Spleen (tissue), 13 donors: ENCODE measurements at places on chromosomes 11 and 22. TPM values are rescaled to one million over a fixed set of nuclear protein-coding genes. Genes with fewer than 3 reads are reported as not detected.

The OR8A1 gene
- not detected for total RNA-seq

The LUZP2 gene
- 0.40 TPM for total RNA-seq

The BAD gene
- 49.3 TPM for total RNA-seq

The MS4A4E gene
- 25.4 TPM for total RNA-seq

The OR51A4 gene
- total RNA-seq, result not detected

The RFPL3 gene
- not detected for total RNA-seq

The SLC5A12 gene
- 0.54 TPM for total RNA-seq

The FIBP gene
- total RNA-seq, result 78.6 TPM

The ZNF214 gene
- 0.59 TPM for total RNA-seq

The LMO2 gene
- total RNA-seq, result 63.5 TPM

The OR51B2 gene
- total RNA-seq, result not detected

The B4GALNT4 gene
- total RNA-seq, result not detected

The USP35 gene
- total RNA-seq, result 5.7 TPM

The KCTD14 gene
- total RNA-seq, result 0.40 TPM

- no peak for DNase-seq
Observed at GRCh38 chr11:45250035-45250718, 36.0 kb downstream of the SYT13 start.

DNA sequence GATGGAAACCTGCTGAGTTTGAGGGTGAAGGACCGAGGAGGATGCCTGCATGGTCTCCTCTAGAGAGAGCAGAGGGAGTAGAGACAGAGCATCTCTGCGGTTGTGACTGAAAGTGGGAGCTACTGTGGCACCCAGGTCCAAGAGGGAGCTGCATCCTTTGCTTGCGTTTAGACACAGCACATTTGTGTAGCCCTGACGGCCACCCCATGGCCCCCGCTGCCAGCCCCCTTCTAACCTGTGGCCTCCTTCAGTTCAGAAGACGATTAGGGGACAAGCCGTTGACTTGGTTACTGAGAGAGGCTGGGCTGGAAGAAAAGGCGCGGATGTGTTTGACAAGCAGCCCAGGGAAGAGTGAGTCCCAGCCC lies 690.9 kb downstream of the BRD1 start:
- DNase-seq, result peak; percentile 65

- DNase-seq, result no peak
Observed at GRCh38 chr11:116481126-116481675, 291.6 kb downstream of the BUD13 start.

DNA sequence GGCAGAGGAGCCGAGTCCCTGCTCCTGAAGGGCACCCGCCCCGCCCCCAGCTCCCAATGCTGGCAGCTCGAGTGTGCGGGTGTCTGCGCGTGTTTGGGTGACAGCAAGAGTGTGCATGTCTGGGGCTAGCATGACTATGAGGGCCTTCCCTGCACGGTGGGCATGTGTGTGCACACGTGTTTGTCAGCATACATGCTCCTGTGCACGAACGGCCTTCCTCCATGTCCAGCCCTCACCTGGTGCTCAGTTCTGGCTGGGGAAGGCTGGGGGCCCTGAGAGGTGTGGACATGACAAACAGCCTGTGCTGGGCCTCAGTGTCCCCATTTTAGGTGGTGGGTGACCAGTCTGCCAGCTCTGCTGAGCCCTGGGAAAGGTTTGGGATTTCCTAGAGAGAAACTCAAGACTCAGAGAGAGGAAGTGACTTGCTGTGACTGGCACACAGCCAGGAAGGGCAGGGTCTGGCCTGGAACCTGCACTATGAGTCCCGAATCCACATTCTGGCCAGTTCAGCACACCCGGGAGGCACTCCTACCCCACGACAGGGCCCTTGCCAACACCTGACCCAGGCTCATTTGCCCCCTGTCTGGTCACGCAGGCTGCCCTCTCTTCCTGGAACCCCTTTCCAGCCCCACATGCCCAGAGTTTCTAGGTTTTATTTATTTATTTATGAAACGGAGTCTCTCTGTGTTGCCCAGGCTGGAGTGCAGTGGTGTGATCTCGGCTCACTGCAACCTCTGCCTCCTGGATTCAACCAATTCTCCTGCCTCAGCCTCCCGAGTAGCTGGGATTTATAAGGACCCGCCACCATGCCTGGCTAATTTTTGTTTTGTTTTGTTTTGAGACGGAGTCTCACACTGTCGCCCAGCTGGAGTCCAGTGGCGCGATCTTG lies 3.3 kb upstream of the SHISA8 start:
- DNase-seq, result peak; percentile 88

- DNase-seq, result no peak
Observed at GRCh38 chr11:7347611-7348431, 96.1 kb downstream of the SYT9 start.

GRCh38 chr22:39920134-39920743 lies 19.4 kb downstream of the GRAP2 start:
- DNase-seq, result no peak

DNA sequence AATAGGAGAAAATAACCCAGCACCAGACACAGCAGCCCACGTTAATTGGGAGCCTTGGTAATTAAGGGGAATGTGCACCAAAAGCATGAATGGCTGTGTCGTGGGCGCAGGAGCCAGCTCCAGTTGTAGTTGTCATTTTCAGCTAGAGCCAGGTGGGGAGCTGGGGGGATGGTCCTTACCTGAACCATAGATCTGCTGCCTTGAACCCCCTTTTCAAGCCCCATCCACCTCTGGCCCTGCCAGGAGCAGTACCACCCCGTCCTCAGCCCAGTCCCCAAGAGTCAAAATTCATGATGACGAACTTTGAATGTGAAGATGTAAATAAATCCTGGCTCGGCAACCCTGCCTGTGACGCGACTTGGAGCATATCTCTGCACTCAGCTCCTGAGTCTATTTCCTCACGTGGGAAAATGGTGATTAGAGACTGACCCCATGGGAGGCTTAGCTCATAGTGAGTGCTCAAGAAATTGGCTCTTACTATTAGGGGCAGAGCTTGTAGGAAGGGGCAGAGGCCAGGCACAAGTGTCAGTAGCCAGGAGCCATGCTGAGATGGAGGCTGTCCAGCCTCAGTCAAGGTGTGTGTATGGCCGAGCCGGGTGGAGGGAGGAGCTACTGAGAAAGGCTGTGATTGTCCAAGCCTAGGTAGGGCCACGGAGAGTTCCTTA lies 794 bp upstream of the FXYD6 start:
- no peak for DNase-seq

GRCh38 chr11:10695833-10696232 lies 2.3 kb upstream of the IRAG1 start:
- DNase-seq, result no peak

- peak; percentile 31 for DNase-seq
Observed at GRCh38 chr11:119491753-119492510, 69.0 kb upstream of the THY1 start.

DNA sequence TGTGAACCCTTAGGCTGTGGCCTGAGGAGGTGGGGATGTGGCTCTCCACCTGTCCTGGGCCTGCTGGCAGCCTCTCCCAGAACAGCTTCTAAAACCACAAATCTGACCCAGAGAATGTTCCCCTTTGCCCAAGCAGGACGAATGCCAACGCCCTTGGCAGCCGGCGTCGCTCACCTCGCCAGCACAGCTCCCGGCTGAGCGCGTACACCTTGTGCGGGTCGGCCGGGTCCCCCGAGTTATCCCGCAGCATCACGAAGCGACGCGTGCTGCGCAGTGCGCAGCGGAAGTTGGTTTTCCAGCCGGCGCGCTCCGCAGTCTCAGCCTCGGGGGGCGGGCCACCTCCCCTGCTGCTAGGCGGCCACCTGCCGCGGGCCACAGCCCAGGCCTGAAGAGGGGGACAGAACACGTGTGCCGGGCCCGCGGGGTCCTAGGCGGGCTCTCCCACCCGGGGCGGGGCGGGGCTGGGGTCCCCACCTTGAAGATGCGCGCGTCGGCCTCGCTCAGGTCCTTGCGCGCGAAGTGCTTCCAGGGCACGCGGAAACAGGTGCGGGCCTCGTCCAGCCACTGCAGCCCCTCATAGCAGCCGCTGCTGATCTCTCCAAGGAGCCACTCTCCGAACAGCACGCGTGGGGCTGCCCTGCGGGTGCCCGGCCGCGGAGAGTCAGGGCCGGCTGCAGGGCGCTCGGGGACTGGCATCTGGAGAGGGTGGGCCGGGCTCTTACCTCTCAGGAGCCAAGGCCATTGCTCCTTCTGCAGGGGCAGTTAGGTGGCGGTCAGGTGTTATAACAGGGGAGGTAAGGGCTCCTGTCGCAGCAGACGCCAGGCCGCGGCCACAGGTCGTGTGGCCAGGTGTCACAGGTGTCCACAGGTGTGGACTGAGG lies 887 bp downstream of the IRF7 start:
- DNase-seq, result peak; percentile 86

DNA sequence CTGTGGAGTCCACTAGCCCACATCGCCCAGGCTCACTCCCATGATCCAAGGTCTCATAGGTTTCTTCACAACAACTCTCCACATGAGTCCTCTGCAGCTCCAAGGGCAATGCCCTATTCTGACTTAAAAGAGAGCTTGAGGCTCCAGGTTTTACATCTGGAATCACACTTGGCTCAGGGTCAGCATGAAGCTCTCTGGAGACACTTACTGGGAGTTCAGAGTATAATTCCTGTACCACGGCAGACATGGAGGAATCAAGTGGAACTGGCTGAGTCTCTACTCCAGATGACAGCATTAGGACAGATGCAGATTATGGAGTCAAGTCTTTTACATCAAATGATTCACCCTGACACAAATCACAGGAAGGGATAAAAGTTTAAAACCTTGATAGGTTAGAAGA lies 11.4 kb downstream of the PRR14L start:
- DNase-seq, result no peak

- DNase-seq, result no peak
Observed at GRCh38 chr11:6427516-6427915, 8.6 kb upstream of the APBB1 start.

DNA sequence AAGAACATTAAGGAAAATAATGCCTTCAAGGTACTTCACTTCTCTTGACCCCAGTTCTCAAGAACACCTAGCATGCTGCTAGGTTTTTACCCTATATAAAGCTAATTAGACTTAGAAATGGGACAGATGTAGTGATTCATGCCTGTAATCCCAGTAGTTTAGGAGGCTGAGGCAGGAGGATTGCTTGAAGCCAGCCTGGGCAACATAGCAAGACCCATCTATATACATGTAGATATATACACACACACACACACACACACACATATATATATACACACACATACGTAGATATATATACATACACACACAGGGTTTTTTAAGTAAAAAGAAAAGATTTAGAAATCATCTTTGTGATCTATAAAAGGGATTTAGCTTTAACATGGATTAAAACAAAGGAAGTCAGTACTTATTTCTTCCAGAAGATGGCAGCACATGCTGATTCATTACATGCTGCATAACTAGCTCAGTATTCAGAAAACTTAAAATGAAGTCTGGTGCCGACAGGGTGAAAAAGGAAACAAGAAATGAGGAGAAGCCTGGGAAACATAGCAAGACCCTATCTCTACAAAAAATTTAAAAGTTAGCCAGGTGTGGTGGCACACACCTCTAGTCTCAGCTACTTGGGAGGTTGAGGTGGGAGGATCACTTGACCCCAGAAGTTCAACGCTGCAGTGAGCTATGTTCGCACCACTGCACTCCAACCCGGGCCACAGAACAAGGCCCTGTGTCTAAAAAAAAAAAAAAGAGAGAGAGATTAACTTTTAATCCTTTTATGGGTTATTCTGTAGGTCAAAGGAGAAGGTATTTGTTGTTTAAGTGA lies 28.5 kb upstream of the RBX1 start:
- no peak for DNase-seq

DNA sequence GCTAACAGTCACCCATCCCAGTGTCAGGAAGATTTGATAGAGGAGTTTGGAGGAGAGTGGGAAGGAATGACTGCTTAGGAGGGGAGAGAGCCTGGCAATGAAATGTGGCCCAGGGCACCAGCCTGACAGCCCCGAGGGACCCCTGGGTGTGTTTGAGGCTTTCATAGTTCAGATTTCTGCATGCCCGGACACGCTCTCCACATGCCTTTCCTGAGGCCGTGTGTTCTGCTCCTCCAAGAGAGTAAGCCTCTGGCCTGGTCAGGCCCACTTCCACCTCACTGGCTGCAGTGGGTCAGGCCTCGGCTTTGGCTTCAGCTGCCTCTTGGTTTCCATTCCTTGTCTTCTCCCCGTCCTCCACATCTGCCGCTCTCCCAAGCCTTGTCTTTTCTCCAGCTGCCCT lies 78.4 kb downstream of the C22orf31 start:
- no peak for DNase-seq

DNA sequence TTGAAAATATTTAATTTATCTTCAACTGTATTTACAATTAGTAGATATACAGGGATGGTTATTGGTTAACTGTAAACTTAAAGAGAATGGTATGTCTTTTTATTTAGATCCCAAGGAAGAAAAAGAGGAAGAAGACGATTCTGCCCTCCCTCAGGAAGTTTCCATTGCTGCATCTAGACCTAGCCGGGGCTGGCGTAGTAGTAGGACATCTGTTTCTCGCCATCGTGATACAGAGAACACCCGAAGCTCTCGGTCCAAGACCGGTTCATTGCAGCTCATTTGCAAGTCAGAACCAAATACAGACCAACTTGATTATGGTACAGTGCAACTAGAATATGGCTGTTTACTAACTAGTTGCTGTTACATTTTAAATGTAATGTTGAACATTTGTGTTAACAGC lies 12.7 kb upstream of the CNTF start:
- DNase-seq, result no peak

DNA sequence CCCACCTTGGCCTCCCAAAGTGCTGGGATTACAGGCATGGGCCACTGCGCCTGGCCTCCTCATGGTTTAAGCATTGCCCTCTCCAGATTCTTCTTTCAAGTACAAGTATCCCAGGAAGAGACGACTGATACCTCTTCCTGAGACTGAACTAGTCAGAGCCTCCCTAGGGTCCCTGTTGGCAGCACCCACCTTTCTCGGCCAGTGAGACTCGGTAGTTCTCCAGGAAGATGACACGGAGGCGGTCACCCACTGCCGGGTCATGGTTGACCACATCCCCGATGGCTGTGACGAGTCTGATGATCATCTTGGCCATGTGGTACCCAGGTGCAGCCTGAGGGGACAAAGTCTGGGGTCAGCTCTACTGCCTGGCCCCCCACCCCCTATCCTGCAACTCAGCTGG lies 7.2 kb upstream of the RASGRP2 start:
- peak; percentile 63 for DNase-seq

- no peak for DNase-seq
Observed at GRCh38 chr11:18064450-18065054, 18.5 kb upstream of the TPH1 start.

DNA sequence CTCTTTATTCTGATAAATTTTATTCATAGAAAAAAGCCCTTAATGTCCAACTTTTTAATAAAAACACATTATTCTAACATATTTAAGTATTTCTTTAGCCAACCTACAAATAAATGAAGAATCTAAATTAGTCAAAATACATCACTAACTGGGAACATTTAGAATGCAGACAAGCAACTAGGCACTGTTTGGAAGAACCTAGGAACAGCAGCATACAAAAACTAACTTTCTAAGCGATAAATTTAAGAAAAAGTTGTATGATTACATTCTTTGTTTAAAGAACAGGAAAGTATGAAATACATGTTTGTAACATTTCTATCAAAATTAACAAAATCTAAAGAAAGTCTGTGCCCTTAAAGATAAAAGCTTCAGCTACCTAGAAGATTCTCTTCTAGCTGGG lies 35.3 kb downstream of the PI4KA start:
- DNase-seq, result no peak

DNA sequence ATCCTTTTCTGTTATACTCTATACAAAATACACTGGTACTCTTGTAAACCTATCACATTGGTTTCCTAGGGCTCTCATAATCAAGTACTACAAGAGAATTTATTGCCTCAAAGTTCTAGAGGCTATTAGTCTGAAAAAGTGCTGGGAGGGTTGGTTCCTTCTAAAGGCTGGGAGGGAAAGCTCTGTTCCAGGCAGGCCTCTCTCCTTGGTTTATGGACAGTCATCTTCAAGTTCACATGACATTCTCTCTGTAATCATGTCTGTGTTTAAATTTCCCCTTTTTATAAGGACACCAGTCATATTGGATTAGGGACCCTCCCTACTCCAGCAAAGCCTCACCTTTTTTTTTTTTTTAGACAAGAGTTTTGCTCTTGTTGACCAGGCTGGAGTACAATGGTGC lies 9.1 kb downstream of the SLC36A4 start:
- no peak for DNase-seq
